ENCODE measurements at places on chromosomes 16 and 17. TPM values are rescaled to one million over a fixed set of nuclear protein-coding genes. Genes with fewer than 3 reads are reported as not detected.

DNA sequence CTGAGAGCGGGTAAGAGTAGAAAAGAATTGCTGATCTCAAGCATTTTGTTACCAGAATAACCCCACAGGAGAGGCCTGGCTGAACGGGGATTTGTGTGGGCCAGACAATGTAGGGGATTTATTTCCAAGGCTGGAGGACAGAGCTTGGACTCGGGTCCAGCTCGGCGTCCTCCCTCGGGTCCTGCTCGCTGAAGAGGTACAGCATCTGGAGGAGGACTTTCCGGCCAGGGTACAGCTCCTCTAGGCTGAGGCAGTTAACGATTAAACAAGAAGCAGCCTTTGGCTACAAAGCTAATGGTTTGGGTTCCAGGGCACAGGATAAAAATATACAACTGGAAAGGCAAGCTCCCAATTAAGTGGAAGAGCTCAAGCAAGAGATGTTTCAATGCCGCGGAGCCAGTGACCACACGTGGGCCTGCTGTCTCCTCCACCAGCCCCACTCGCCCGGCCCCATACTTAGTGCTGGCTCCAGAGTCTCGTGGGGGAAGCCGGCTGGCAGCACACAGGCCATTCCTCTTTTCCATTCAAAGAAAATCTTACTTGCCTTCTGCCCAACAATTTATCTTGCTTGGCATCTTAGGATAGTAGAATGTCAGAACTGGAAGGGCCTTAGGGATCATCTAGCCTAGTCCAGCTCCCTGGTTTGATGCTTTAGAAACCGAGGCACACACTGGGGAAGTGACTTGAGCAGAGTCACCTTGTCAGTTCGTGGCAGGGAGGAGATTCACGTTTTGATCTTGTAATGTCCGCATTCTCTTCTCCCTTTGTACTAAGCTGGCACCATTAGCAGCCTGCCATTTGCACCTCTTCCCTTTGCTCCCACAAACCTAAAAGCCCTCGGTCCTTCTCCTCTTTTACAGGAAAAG is 85.9 kb upstream of the TBX2 start:
- DNase-seq = peak; percentile 73

The KRT33A gene
- not detected for polyA plus RNA-seq

- DNase-seq = no peak
Observed at GRCh38 chr16:19745286-19746010, 27.4 kb downstream of the IQCK start.

GRCh38 chr16:67458121-67458641 is 22.8 kb downstream of the ATP6V0D1 start:
- no peak for DNase-seq

The WSCD1 gene
- 25.6 TPM for polyA plus RNA-seq

The TBC1D3E gene
- not detected for polyA plus RNA-seq

- no peak for DNase-seq
Observed at GRCh38 chr17:63881935-63882601, at the start of gene GH2. Gene GH2 (minus strand): TSS chr17:63881944. CDS start chr17:63881801, 143 bp downstream.

GRCh38 chr17:68734187-68734900 is 133.2 kb upstream of the FAM20A start:
- DNase-seq = no peak

- no peak for DNase-seq
Observed at GRCh38 chr17:17505151-17505550, 9.0 kb upstream of the RASD1 start.

DNA sequence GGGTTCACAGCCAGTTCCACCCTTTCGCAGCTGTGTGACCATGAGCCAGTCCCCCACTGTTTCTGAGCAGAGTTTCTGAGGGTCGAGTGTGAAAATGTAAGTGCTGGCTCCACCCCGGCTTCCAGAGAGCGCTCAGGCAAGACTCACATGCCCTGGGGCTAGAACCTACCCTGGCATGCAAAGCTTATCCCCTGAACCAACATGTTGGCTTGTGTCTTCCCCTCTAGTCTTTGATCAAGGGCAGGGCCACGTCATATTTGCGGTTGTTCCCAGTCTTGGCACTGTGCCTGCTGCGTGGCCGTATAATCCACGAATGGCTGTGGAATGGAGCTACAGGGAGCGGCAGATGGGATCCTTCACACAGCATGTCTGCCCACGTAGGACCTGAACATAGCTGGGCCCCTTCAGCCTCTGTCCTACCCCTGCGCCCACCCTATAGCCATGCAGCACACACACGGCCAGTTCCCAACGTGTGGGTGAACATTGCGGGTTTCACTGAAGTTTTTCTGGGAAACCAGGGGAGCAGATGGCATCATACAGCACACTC is 84.8 kb downstream of the MRM1 start:
- DNase-seq = no peak

The HBQ1 gene
- 3.0 TPM for polyA plus RNA-seq

DNA sequence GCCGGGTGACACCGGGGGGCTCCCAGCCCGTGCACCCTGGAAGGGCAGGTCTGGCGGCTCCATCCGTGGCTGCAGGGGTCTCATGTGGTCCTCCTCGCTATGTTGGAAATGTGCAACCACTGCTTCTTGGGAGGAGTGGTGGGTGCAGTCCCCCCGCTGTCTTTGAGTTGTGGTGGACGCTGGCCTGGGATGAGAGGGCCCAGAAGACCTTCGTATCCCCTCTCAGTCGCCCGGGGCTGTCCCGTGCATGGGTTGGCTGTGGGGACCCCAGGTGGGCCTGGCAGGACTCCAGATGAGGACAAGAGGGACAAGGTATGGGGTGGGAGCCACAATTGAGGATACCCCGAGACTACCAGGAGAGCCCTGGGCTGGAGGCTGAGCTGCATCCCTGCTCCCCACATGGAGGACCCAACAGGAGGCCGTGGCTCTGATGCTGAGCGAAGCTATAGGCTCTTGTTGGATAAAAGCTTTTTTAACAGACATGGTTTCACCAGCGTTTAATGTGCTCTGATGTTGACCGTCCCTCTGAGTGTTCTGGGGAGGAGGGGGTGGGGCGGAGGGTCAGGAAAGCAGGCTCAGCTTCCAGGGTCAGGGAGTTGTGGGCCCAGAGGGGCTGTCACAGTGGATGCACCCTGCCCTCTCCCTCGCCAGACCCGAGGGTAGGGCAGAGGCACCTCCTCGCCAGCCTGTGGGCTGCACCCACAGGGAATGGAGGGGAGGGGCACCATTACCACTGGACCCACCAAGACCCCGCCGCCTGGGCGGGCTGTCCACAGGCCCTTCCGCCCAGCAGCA is 5.4 kb downstream of the SPATA2L start:
- no peak for DNase-seq

GRCh38 chr16:69325784-69326171 is 4.6 kb downstream of the PDF start:
- no peak for DNase-seq

DNA sequence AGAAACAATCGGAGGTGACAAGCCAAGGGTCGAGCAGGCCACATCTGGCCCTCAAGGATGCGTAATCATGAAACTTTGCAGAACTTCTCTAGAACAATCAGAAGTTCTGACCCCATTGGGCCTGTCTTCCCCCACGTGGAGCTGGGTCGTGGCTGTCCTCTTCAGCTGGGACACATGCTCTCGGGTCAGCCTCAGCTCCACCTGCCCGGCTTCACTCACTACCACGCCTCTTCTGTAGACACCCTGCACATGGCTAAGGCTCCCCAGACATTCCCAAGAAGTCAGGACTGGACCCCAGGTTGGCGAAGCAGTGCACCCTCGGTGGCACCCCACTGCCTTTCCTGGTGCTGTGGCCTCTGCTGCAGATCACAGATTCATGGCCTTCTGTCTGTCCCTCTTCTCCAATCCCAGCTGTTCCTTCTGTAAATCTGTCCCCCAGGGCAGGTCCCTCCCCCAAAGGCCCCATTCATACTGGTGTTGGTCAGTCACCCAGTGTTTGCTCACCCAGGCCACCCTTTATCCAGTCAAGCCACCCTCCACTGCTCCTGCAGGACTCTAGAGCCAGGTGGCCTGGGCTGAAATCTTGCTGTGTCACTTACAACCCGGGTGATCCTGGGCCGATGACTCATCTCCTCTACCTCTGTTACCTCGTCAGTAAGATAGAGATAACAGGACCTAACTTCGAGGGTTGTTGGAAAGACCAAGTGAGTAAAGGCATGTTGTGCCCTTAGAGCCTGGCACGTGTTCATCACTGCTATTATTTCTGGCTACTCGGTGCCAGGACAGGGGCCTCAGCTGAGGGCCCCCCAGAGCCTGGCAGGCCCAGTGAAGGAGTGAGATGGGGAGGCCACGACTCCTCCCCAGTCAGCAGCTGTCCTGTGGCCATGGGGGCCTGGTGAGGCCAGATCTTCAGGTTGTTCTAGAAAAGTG is 1.4 kb upstream of the SLC5A11 start:
- DNase-seq = no peak

DNA sequence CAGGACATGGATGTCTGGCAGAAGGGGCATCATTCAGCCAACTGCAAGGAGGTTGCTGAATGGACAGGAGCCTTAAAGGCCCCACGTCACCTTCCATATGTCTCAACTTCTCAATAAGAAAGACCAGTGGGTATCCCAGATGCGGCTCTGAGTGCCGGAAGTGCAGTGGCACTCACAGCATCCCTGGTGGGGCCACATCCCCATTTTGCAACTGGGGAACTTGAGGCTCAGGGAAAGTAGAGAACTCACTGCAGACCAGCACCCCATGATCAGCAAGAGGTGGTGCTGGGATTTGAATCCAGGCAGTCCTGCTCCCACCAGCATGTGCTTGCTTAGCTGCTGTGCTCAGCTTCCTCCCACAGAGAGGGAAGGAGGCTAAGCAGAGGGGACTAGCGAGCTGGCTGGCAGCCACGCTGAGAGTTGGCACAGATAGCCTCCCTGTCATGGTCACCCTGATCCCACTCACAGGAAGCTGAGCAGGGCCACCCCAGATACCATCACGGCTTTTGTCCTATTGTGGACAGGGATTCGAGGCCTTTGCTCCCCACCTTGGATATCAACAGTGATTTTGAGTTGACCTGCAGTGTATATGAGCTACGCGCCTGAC is 294.2 kb upstream of the FOXF1 start:
- no peak for DNase-seq
